ENCODE measurements at places on chromosomes 1 and 21.

GRCh38 chr1:204972426-204972825 is 70.6 kb upstream of the CNTN2 start:
- no peak for DNase-seq

DNA sequence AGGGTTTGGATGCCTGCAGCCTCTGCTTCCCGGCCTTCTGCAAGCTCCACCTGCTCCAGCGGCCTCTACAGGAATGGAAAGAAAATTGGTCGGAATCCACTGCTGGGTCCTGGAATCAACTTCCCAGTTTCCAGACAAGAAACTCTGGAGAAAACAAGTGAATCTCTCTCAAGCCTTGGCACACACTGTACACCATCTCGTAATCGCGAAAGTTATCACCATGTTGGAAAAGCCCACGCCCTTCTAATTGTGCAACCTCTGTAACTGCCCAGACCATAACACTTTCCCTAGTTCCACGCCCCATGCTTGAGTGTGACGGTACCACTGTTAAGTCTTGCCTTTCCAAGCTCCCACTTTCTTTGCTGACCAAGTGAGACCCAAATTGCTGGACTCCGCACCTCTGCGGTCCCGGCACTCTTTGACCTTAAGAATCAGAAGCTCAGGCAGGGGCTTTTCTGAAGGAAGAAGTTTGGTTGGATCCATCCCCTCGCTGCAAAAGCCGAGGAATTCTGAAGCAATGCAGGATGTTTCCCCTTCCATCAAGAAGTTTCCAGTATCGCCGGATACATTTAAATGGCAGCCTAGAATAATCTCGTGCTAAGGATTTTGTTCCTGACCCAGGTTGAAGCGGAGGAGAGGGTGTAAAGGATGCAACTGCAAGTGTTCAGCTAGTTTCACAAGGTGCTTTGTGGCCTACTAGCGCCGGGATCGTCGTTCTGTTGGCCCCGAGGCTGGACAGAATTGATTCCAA is 6.2 kb downstream of the NR5A2 start:
- DNase-seq, result no peak

DNA sequence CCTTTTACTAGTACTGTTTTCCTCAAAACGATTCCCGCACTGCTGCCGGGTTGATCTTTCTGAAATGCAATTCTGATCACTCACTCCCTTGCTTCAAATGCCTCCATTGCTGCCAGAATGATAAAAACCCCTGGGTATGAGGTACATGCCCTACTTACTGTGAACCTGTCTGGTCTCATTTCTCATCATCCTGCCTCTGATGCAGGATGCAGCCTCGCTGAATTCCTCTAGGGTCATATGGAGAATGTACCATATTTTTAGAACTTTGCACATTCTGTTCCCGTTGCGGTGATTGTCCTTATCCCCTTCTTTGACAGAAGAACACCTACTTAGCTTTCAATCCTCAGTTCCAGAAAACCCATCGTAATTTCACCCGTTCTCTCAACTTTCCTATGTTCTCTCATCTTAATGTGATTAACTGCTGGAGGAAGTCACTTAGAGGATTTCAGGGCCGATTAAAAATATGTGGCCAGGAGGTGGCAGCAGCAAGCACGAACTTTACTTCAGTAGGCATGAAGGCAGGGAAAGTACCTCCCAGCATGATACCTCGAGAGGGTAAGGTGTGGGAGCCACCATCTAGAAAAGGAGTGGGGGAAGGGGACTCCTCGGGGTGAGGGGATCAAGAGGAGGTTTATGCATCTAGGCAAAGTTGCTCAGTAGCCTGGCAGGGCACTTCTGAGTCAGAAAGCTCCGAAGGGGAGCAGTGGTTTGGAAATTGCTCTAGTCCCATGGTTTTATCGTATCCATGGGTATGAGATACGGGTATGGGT is 361.5 kb upstream of the ZP4 start:
- DNase-seq, result peak; percentile 11

DNA sequence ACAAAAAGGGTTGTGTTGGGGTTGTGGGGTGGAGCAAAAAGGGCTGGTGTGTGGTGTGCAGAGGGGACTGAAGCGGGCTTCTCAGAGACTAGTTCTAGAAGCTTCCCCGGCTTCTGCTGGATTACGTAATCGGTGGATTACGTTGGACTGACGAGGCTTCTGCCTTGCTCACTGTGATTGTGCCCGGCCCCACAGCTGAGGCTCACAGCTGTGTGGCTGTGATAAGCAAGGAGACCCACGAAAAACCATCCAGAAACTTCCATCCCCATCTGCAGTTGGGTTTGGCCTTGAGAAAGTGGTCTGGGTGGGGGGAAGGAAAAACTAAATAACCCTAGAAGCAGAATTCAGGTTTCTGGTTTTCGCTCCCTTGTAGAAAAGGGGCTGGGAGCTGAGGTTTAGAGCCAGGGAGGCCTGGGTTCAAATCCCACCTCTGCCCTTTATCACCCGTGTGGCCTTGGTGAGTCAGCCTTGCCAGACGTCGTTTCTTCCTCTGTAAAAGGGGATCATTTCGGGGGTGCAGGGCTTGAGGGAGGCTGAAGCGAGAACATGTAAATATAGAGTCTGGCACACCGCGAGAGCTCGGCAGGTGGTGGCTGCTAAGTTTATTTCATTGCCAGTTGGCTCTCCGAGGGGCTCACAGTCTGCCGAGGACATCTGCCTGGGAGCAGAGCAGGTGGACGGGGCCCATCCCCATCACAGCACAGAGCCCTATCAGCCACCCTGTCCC is 30.4 kb upstream of the DISP3 start:
- DNase-seq, result no peak

DNA sequence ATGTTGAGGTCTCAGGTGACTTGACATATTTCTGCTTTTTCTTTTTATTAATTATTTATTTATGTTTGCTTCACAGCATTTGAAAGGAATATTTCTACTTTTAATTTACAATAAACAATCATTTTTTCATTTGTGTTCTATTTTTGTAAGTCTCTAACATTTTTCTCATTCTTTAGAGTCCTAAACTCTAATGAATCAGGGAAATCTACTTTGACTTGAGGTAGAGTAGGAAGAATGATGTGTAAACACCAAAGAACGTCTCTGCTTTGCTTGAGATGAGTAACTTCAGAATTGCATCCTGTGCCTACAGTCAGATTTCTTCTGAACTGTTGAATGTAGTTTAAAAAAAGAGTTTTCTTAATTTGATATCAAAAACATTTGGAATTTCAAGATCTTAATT is 65.2 kb downstream of the CNST start:
- DNase-seq, result no peak

GRCh38 chr1:7561331-7561921 is 209.7 kb upstream of the VAMP3 start:
- no peak for DNase-seq

DNA sequence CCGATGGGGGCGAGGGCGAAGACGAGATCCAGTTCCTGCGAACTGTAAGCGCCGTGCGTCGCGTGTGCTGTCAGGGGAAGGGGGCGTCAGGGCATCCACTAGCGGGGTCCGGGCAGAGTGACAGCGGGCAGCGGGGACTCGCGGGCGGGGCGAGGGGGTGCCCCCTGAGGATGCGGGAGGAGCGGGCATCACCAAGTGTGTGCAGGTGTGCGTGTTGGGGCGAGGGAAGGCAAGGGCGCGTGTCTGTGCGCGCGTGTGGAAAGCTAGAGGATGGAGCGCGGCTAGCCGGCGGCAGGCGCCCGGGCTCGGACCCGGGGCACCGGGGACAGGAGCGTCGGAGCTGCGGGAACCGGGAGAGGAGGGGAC is 525 bp downstream of the RYR2 start:
- DNase-seq, result no peak

GRCh38 chr1:195768936-195769335 is 839.3 kb downstream of the KCNT2 start:
- DNase-seq, result no peak

GRCh38 chr1:230355128-230355527 is 71.0 kb downstream of the PGBD5 start:
- DNase-seq, result no peak

GRCh38 chr1:197234581-197234980 is 33.5 kb upstream of the CRB1 start:
- no peak for DNase-seq

GRCh38 chr1:69791311-69791710 is 223.6 kb downstream of the LRRC7 start:
- no peak for DNase-seq

GRCh38 chr1:50491142-50491541 is 67.9 kb upstream of the DMRTA2 start:
- no peak for DNase-seq

- DNase-seq, result no peak
These were observed 103.2 kb upstream of the DMRTA2 start for GRCh38 chr1:50526431-50526830.

DNA sequence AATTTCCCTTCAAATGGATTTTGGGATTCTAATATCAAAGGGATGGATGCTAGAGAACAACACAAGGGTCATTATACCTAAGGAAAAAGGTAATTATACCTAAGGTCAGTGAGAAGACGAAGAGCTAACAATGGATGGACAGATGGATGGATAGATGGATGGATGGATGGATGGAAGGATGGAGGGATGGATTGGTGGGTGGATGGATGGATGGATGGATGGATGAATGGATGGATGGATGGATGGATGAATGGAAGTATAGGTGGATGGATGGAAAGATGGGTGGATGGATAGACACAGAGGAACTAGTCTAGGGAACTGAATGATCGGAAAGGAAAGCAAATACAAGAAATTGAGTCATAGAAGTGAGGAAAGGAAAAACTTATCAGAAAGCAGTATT is 34.0 kb downstream of the SLC35F3 start:
- DNase-seq, result no peak

DNA sequence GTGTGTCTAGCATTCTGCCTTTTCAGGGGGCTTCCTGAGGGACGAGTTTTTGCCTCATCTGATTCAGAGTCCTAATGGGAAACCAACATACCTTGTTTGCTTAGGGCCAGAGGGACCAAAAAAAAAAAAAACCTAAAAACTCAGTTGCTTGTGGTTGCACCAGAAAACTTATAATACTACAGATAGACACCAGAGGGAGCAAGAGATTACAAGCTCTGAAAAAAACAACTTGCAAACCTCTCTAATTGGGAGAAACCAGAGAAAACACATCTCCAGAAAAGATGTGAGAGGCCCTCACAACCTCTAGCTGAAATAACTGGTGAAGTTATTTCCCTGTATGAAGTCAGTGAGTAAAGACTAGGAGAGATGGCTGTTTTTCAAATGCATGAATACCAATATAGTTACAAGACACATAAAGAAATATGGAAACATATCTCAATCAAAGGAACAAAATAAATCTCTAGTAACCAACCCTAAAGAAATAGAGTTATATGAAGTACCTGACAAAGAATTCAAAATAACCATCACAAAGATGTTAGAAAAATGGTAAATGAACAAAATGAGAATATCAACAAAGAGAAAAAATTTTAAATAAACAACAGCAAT is 233.7 kb upstream of the NFIA start:
- DNase-seq, result no peak

DNA sequence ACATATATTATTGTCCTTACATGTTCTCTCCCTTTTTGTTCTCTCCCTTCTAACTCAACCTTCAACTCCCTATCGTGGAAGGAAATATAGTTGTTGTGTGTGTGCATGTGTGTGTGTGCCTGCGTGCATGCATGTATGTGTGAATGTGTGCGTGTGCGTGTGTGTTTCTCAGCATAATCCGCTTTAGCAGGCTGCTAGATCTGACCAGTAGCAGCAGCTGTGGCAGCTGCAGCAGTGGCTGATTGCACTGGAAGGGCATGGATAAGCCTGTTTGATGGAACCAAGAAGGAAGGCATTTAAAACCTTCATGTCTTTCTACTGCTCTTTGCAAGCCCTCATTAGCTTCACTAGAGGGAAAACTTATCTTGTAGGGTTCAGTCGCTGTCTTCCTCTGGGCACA is 65.6 kb upstream of the IRF2BP2 start:
- no peak for DNase-seq

GRCh38 chr1:6683434-6683833 is 18.2 kb downstream of the DNAJC11 start:
- no peak for DNase-seq

GRCh38 chr21:14869984-14870852 is 194.6 kb downstream of the NRIP1 start:
- DNase-seq, result no peak

DNA sequence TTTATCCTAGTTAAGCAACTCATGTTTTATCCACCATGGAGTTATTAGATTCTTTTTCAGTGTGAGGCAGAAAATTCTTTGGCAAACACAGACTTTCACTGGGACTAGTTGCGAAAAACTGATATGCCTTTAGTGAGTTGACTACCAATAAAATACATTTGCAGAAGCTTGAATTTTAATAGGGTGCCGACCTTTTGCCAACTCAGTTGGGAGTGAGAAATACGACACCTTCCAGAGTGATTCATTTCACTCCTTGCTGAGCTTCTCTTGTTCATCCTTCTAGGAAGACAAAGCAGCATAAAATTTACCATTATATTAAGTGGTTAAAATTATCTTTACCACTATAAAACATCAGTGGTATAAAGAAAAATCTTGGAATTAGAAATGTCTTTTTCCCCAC is 1.2 kb upstream of the KRTAP23-1 start:
- DNase-seq, result no peak

- DNase-seq, result no peak
These were observed 947 bp upstream of the RIT1 start for GRCh38 chr1:155912056-155912536.

- DNase-seq, result no peak
These were observed 403.6 kb downstream of the RRAGC start for GRCh38 chr1:38455829-38456530.

GRCh38 chr21:38228115-38228514 is 28.7 kb upstream of the KCNJ15 start:
- no peak for DNase-seq

DNA sequence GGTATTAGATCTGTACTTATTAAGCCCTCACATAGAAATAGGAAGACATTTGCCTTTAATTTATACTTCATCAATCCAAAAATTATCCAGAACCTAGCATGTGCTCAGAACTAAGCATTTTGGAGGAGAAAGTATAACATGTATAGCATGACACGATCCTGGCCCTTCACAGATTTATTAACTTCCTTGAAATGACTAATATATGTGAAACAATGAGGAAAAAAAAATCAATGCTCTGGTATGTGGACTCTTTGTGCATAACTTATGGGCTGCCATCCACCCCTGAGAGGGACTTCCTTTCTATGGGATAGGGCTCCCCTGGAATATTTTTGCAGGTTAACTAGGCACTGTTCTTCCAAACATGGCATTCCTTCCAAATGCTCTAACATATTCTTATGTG is 36.6 kb downstream of the CCDC185 start:
- DNase-seq, result no peak

Data from activated T-cell treated with anti-CD3 and anti-CD28 coated beads for 24 hours (primary cell).